Activated T-helper 1 cell treated with anti-CD3 and anti-CD28 coated beads, Interleukin-2, amount 50 U/mL, for 16 hours (primary cell): ENCODE measurements at places on chromosomes 3 and 15.

DNA sequence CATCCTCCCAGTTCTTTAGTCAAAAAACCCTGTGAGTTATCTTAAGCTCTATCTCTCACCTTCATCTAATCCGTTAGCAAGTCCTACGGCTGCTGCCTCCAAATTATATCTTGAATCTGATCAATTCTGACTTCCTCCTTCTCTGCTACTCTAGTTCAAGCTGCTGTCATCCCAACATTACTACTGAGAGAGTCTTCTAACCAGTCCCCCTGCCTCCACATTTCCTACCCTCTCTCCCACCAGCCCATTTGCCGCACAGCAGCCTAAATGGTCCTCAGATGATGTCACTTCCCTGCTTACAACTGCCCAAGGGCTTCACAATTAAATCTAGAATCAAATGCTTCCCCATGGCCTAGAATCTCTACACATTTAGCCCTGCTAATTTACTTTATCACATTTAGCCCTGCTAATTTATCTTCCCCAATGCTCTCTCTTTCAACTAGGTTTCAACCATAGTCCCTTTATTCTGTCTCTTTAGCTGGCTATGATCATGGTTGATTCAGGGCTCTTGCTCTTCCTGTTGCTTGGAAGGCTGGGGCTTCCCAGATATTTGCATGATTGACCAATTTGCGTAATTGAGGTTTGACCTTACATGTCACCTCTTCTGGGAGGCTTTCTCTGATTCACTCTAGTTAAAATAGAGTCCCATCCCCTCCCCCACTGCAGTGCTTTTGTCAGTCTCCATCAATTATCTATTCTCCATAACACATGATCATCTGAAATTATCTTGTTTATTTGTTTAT lies 11.0 kb upstream of the ARL14 start:
- no peak for DNase-seq

- DNase-seq = no peak
Measured at GRCh38 chr3:197737749-197738462, 1.2 kb upstream of the RUBCN start.

GRCh38 chr15:76939715-76940114 lies 8.2 kb downstream of the RCN2 start:
- no peak for DNase-seq

- no peak for DNase-seq
Measured at GRCh38 chr3:124858275-124858674, 28.9 kb downstream of the ITGB5 start.

DNA sequence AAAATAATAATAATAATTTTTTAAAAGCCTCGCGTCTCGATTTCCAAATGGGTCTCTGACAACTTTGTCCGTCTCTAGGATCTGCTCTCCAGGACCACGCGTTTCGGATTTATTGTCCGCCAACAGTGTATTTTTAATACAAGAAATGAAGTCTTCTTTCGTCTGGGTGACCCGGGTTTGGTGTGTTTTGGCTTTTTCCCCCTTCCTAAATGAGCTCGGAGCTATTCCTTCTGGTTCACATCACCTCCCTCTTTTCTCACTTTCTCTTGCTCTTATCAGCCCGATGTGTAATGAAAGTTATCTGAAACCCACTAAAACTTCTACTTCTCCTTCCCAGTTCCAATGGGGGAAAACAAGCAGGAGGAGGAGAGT lies 516.7 kb downstream of the MECOM start:
- DNase-seq = no peak

GRCh38 chr3:131381445-131382291 lies at the start of gene NUDT16:
Gene NUDT16 (plus strand): TSS chr3:131381774. CDS start chr3:131381805, 31 bp downstream.
- peak; percentile 92 for DNase-seq

DNA sequence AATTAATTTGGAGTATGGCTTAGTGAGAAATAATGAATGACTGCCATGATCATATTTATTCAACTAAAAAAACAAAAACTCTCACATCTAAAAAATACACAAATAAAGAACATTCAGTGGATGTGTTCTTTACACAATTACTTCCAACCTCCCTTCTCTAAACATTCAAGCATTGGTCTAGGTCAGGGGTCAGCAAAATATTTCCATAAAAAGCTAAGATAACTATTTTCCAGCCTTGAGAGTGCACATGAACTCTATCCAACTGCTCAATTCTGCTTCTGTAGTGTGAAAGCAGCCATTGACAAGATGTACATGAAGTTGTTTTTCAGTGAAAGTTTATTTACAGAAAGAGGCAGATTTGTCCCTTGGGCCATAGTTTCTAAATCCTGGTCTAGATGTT lies 406.3 kb downstream of the MAGI1 start:
- no peak for DNase-seq

- DNase-seq = no peak
Measured at GRCh38 chr3:30934208-30934550, 39.7 kb upstream of the GADL1 start.

DNA sequence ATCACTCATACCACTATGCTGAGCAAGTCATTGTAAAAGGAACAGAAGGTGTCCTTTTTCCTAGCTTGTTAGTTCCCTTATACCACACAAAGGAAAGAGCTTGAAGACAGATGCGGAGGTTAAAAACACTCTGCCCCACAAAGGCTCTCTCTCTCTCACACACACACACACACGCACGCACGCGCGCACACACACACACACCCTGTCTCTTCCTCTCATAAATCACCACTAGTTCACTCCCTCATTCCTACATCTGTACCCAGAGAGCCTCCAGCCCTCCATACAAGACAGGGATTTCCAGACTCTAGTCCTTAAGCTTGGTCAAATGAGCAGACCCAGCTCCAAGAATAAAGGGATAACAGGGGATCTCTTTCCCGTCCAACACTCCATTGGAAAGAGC lies 120.1 kb upstream of the THBS1 start:
- no peak for DNase-seq

- DNase-seq = no peak
Measured at GRCh38 chr15:97168704-97169475, 791.6 kb upstream of the ARRDC4 start.

- DNase-seq = no peak
Measured at GRCh38 chr3:157166561-157166960, 6.6 kb upstream of the CCNL1 start.

DNA sequence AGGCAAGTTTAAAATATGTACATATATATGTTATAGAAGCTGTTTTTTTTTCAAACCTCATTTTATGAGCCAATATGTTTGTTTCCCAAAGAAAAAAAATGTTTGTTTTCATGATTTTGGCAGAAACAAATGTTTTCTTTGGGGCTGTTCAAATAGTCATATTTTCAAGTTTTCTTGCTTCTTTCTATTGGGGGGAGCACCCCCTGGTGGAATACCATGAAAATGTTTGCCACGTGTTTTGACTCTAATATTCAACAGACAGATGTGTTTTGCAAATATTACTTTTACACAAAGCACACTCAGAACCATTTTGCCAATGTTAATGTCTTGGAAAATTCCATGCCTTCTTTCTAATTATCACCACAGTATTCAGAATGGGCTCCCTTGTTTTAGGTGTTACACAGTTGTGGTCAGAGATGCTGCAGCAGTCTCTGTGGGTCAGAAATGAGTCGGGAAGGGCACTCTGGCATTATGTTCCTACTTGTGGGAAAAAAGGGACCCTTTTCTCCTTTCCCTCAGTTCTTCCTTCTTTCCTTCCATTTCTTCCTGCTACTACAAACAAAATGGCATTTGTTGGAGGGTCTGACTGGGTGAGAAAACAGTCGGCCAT lies 817.0 kb downstream of the TUSC7 start:
- DNase-seq = no peak

- DNase-seq = no peak
Measured at GRCh38 chr3:134366928-134367811, 7.1 kb downstream of the AMOTL2 start.

- no peak for DNase-seq
Measured at GRCh38 chr3:190320594-190321362, 1.5 kb downstream of the CLDN1 start.

DNA sequence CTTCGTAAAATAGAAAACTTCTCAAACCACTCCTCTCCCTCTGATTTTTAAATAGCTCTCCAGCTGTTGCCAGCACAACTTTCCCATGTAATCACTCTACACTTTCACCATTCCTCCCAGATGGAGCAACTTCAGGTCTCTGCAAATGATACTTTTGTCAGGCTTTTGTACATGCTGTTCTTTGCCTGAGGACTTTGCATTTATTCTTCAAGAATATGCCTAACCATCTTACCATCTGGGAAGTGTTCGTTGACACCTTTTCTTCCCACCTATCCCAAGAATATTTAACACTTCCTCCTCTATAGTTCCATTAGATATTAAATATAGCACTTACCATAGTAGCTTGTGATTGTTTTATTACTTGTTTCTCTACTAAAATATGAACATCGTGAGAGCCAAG lies 703.7 kb downstream of the CADM2 start:
- no peak for DNase-seq

DNA sequence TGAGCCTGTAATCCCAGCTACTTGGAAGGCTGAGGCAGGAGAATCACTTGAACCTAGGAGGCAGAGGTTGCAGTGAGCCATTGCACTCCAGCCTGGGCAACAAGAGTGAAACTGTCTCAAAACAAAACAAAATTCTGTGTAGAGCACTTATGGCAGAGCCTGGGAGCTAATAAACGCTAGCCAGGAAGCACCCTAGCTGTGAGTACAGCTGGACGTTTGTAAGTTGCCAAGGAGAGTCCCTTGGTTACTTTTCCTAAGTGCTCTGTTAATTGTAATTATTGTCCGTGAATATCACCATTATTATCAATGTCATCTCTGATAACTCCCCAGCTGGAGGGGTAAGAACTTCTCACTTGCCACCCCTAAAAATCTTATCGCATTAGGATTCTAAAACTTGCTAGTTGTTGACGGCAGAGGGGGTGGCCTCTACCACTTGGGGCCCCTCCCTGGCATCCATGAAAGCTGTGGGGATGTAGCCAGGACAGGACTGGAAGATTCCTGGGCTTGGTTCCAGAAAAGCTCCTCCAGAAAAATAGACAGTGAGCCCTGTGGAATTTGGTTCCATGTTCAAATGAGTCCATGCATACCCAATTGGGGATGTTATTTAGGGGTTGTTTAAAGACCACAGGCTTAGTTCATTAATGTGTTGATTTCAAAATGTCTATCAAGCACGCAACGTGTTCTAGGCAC lies 9.9 kb upstream of the KLHL25 start:
- DNase-seq = no peak
